ENCODE measurements at places on chromosomes 7 and 10.

- DNase-seq: no peak
Measured at GRCh38 chr7:136290351-136290750, 313.2 kb upstream of the MTPN start.

DNA sequence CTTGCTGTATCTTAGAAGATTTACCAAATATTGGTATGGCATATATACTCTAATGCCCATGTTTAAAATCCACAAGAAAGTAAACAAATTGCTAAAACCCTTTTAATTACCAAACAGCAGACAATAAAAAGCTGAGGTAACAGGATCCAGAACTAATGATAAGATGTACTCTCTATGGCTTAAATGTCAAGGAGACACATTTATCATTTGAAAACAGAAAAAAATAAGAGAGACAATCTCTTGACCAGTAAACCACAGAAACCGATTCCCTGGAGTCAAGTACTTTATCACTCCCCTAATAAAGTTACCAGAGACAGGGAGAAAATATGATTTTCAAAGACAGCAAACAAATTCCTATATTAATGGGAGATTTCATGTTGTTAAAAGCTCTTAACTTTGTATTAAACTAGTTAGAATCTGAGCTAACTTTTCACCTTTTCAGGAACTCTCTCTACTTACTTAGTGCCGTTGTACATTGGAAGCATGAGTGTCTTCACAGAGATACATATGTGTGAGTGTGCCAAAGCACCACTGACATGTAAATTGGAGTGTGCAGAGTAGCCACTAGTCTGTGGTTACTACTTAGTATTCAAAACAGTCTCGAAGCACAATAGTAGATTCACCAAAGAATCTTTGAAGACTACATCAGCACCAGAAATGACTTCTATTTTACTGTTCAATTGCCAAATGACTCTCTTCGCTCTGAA, 44.2 kb downstream of the TSPAN12 start:
- DNase-seq: no peak

DNA sequence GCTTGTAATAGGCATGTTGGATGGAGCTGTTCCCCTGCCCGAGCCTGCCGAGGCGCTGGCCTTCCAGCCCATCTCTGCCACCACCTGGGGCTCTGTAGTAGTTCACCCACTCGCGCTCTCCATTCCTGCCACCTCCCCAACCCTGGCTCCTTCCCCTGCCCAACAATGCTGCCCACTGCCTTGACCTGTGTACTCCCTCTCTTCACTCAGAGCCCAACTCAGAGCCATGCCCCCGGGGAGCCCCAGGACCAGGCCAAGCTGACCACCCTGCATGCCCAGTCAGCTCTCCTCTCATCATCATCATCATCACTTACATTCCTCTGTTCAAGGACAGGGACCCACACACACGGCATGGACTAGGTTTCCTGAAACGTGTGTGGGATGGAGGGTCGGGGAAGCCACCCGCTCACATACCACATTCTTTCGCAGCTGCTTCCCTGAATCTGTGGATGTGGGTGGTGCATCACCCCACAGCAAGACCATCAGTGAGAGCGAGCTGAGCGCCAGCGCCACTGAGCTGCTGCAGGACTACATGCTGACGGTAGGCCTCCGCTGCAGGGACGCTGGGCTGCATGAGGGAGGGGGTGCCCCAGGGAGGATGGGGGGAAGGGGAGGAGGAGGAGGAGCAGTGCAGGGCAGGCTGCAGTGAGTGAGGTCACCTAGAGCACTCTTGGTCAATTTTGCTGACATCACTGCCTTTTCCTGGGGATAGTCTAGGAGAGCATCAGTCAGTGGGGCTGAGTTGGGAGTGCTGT, 15.6 kb downstream of the NACAD start:
- DNase-seq: no peak

- no peak for DNase-seq
Measured at GRCh38 chr7:315516-316265, 25.7 kb downstream of the FOXL3 start.

DNA sequence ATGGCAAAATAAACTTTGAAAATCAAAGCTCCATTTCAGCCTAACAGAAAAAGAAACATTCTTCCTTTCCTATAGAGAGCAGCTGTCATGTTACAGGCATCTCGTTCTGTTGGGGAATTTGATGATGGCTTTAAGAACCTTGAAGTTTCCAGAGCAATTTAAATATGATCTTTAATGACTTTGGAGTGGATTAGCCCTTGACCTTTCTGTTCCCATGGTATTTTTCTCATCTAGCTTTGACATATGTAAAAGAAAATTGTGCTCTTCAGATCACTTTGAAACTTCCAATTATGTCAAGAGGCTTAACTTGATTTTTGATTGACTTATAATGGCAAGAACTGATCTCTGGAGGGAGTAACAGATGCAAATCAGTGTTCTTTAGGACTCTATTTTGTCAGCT, 157.6 kb upstream of the SEMA3E start:
- no peak for DNase-seq

- no peak for DNase-seq
Measured at GRCh38 chr7:22662036-22662435, 65.0 kb upstream of the IL6 start.

- no peak for DNase-seq
Measured at GRCh38 chr7:71026680-71027079, 105.3 kb upstream of the GALNT17 start.

DNA sequence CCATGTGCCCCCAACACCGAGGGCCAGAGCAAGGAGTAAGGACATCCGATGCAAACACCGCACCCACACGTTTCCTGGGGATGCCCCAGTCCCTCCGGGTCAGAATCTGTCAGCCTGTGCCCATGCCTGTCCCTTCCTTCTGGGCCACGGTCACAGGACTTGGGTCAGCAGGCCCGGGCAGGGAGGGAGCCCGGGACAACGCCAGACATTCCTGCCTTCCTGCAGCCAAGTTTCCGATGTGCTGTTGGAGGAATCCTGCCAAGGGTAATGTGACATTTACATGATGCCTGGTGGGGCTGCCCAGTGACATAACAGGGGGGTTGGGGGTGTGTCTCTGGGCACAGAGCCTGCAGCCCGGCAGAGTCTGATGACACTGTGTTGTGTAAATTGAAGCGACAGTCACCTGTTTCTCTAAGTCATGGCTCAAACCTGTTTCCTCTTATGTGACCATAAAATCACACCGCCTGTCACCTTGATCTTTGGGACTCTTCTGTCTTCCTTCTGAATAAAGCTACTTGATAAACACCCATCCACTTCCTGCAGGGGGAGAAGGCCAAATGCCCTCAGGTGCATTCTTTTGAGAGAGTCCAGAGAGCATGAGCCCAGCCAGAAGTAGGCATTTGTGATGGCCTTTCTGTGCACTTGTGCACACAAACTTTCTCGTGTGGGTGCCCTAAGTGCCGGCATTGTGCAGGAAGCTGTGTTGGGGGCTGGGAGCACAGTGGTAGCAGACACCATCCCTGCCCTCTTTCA, 175.3 kb upstream of the RHEB start:
- peak; percentile 67 for DNase-seq

GRCh38 chr10:60073397-60073780, 167.0 kb upstream of the CCDC6 start:
- no peak for DNase-seq

DNA sequence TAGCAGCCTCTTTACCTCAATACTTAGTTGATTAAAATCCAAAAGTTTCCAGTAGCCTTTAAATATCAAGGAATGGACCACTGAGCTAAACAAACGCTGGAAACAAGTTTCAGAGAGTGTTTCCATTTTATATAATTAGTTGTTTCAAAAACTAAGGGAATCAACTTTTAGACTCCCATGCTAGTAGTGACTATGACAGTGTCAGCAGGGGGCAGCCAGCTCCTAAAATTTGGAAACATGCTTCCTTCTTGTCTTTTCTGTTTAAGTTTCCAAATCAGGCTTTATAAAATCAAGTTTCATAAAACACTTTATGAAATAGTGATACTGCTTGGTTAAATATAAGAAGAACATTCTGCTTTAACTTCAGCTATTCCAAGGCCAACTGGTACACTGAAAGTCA, 138.2 kb upstream of the TMEM229A start:
- DNase-seq: no peak

GRCh38 chr10:70927189-70927943, 39.0 kb upstream of the PCBD1 start:
- DNase-seq: no peak

DNA sequence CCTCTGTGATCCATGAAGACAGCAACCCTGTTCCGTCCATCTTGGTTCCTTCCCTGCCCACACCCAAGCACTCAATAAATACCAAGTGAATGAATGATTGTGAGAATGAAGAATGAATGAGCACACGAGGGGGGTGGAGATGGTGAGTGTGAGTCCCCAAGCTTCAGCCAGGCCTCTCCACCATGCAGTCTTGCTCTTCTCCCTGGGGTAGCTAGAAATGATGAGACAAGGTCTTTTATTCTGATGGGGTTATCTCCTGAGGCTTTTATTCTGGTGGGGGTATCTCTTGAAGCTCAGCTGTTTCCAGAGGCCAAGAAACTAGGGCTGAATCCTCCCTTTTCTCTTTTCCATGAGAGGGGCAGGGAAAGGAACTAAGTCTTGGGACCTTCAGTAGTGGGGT, 57.0 kb downstream of the ELFN1 start:
- no peak for DNase-seq

DNA sequence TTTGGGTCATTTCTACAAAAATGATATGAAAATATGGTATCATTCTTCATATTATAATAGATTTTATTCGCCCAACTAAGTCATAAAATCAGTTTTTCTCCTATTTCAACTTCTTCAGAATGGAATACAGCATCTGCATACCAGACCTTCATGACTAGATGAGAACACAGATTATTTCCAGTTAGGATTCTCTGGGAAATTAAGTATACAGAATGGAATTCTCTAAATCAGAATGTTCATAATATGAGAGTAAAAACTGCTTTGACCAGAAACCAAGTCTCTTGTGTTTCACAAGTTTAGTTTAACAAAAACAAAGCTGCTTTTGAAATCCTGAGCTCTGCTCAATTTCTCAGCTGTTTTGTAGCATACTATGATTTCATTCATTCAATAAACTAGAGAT, 160.3 kb upstream of the SEMA3A start:
- DNase-seq: no peak

- no peak for DNase-seq
Measured at GRCh38 chr10:32979041-32979440, 21.0 kb upstream of the ITGB1 start.

GRCh38 chr7:45001138-45001694, 1.2 kb downstream of the CCM2 start:
- no peak for DNase-seq

DNA sequence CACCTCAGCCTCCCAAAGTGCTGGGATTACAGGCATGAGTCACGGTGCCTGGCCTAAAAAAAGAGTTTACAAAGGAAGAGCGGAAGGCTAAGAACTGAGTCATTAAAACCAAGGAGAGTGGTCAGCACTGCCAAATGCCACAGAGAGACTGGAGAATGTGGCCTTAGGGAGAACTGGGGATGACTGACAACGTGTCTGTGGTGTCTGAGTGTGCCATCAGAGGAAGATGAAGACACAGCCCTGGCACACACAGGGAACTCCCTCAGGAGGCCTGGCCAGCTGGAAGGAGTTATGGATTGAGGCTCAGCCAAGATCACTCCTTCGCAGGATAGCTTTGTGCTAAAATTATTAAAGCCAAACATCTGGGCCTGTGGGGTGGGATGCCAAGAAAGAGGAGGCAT, 3.9 kb upstream of the INA start:
- no peak for DNase-seq

GRCh38 chr10:68224810-68225209, 7.1 kb downstream of the ATOH7 start:
- DNase-seq: no peak

DNA sequence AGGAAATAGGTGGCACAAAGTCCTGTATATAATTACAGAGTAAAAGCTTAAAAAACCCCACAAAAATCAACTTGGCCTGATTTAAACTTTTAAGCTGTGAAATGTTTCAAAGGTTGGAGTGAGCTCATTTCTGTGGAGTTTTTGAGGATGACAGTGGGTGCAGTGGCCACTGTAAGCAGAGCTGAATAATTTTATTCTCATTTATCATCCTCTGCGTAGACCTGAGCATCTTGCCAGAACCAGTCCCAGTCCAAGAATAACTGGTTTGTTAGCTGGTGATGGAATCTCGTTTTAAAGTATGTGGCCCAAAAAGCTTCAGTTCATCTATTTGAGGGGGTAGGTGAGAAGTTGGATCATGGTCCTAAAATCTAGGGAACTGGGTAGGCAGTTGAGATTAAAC, 4.4 kb downstream of the BMPER start:
- DNase-seq: no peak

- DNase-seq: no peak
Measured at GRCh38 chr7:74272305-74273038, 16.7 kb upstream of the CLIP2 start.

DNA sequence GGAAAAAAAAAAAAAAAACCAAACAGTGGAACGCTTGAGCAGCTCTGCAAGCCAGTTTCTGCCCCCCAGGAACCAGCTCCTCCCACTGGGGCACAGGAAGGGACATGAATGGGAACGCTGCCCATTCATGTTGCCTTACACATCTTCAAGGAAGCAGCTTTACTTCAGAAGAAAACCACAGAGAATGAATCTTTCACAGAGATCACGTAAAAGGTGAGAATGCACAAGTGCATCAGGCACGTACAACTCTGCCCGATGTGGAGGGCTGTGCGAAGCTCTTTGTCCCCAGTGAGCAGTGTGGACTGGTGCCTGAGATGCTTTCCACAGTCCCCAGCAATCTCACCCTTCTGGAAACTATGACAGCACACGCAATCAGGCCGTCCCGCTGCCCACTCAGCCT, 106.2 kb downstream of the DLG5 start:
- no peak for DNase-seq

- no peak for DNase-seq
Measured at GRCh38 chr10:119005362-119006043, 24.0 kb upstream of the NANOS1 start.

GRCh38 chr7:26202019-26202990, 760 bp downstream of the CBX3 start:
- no peak for DNase-seq

DNA sequence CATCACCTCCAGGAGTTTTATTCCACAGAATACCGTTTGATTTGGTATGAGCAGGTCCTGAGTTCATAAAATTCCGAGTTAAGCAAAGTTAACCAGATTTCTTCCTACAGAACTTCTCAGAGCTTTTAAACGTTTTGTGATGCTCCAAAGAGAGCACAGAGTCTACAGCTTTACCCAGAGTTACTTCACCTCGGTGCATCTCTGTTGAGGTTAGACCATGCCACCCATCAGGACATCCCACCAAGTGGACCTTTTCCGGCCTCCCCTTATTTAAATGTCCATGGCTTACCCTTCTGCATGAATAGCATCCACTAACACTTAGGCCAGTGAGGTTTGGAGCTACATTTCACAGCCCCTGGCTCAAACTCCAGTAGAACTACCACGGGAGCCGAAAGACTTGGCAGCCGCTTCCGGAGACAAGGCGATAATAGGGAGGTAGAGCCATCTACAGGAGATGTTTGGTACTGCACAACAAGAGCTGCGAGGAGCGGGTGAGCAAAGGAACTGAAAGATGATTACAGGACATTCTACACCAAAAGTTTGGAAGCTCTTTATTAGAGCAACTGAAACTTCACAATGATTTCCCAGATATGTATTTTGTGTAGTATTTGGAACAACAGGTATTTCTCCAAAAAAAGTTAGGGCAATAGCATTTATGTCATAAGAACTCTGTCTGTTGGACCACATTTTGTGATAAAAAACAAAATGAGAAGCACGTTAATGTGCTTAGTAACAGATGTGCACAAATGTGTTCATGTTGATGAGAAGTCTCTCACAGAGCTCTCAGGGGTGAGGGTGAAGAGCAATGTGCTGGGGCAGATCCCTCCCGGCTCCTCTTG, 174.7 kb downstream of the HERPUD2 start:
- DNase-seq: peak; percentile 34

All from NCI-H2081 treated with DMSO at 0.1 percent for 48 hours (cell line).